ENCODE measurements at places on chromosomes 3 and 15.

- no peak for DNase-seq
Observed at GRCh38 chr3:128082546-128082945, 30.3 kb downstream of the SEC61A1 start.

DNA sequence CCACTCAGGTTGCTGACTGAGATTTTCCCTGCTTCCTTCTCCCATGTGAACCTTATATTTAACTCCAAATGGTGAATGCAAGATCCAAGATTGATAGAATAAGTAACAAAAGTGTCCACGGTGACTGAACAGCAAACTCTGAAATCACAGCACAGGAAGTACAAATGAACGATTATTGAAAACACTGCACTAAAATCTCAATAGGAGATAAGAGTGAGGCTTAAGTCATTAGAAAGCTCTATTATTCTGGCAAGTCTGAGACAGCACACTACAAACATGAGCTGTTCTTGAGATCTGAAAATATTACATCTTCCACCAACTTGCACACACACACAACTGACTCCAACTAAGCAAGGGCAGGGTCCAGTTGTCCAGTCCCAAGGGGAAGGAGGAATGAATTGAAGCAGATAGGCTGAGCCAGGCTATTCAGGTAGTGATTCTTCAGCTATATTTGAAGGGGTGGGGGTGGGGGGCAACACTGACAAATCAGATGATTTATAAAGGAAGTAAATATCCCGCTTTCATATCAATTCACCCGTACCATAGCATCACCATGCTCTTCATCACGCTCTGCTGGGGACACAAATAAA, 2.9 kb downstream of the ZNF385D start:
- DNase-seq = no peak

DNA sequence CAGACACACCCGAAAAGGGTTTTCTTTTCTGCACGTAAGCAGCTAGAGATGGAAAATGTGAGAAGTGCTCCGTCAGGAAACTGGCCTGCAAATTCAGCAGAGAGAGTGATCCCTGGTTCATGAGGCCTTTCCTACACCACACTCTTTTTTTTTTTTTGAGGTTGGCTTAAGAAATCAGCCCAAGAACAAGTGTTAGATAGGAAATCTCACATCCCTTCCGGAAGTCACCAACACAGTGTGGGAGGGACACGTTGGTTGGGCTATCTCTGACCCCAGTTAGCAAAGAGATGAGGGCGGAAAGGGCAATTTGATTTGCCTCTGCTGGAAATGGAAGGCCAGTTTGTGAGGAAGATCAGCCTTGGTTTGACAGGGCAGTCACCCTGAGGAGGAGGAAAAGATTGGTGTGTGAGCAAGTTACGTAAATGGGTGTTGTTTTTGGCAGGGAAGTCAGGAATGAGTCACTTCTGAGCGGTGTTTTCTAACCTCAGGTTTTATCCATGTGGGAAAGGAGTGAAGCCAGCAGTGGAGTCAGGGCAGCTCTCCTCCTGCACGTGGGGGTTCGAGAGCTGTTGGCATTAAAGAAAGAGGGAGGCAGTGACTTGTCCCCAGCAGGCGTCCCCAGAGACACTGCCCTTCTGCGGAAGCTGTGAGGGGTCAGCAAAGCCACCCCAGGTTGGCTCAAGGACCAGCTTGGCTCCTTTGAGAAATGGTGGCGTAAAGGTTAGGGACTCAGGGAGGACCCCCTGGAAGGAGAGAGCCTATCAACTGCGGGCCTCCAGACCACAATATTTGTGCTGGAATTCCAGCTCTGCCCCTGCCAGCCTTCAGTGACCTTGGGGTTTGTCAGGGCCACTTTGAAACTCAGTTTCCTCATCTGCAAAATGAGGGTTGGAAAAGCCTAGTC, 237.6 kb upstream of the BHLHE40 start:
- peak; percentile 99 for DNase-seq

DNA sequence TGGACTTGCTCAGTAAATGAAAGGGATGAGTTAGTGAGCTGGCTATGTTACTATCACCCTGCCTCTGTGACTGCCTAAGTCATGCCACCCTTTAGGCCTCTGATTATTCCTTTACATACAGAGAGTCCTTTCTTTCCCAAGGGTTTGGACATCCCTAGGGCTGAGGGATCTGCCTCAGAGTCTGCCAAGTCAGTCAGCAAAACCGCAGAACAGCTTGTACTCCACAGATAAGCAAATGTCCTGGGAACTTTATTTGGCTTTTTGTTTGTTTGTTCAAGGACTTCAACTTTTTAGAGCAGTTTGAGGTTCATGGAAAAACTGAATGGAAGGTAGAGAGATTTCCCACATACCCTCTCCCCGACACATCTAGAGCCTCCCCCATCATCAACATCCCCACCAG, 82.6 kb upstream of the TRIM42 start:
- peak; percentile 59 for DNase-seq

DNA sequence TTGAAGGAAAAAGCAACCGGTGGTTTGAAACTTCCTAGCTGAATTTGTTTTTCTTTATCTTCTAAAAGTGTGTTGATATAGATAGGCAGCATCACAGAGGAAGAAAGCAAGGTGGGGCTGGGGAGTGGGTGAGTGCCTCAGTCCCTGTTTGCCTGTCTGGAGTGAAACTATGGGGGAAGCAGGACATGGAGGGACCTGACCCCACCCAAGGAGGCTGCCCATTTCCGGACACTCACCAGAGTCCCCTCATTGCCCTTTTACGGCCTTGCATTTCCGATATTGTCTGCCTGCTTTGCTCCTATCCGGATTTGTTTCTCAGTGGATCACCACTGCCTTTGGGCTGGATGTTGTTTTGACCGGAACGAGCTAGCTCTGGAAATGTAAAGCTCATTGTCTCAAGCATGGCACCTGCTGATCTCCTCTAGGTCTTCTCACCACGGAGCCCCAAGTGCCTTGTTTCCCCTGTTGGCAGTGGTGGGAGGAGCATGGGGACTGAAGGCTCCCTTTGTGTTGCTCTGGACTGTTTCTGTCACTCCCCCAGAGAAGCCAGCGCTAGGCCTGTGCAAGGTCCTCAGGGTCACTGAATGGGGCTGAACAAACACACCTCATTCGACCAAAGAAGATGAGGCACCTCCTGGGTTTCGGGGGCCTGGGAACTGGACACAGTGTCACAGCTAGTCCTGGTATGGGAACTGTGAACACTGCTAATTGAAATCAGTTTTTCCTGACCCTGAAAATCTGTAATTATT, 7.0 kb downstream of the CLDN11 start:
- no peak for DNase-seq

DNA sequence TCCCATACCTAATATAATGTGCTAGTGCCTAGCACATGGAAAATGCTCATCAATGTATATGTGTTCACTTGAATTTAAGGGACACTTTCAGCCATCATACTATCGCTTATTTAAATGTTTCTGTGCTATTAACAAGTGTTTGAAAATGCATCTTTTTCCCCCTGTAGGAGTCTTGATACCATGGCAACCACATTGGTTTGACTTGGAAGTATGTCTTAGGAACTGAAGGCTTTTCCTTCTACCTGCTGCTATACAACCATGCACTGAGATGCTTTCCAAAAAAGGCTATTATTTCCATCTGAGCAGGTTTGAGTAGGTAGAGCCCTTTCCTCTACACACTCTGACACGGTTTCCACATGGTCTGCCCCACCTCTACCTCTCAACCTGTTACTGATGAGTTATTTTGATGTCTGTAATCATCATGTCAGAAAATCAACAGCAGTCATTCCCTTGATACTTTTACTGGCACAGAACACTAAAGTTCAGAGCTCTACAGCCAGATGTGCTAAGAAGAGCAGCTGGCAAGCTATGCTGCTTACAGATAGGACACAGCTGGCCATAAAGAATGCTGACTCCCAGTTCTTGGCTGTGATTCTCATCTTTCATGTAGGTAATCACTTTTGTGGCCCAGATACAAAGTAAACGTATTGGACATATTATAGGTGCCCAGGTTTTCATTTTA, 59.3 kb downstream of the RYR3 start:
- no peak for DNase-seq

- no peak for DNase-seq
Observed at GRCh38 chr3:24641628-24642027, 147.0 kb upstream of the THRB start.

- DNase-seq = no peak
Observed at GRCh38 chr15:32878342-32878741, 160.5 kb downstream of the GREM1 start.
